ENCODE measurements at places on chromosomes 13 and 19.
A peak's percentile ranks its signal among the peaks of the same experiment; 100 is the strongest.

DNA sequence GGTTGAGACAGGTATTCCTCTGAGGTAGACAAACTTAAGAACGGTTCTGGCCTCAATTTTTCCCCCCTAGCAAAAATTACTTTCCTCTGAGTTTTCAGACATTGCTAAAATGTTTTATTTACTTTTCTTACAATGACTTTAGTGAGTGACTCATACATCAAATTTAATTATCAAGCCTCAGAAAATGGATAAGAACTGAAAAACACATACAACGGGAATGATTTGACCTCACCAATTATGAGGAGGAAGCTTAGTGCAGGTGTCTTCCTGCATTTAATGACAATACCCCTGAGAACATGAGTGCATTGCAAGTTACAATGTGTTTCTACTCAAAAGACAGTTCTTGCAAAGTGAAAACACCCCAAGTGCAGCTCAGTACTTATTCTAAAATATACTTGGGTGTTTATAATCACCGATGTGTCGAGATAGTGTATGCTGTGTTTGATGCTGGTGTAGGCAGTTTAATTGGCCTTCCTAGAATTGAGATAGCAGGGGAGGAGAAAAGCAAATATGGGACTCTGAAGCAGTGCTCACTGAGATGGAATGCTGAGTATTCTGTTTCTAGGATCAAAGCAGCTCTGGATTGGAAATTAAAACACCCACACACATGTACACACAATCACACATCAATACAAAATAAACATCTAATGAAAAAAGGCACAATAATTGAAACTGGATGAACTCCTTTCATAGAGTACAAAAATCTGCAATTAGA is 189.5 kb upstream of the SLC10A2 start:
- DNase-seq: no peak

DNA sequence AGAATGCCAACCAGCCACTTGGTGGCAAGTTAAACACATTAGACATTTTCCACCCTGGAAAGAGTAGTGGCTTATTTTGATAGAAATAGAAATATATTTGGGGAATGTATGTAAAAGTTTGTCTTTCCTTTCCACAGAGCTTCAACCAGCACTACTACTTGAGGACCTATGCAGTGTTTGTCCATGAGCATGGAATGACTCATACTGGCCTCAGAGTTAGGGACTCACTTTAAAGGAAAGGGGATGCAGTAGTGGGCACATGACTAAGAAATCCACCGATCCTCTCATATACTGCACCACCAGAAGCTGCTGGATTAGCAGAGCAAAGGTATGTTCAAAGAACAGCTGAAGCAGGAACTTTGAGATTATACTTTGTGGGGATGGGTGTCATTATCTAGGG is 62.6 kb downstream of the LACC1 start:
- DNase-seq: no peak

DNA sequence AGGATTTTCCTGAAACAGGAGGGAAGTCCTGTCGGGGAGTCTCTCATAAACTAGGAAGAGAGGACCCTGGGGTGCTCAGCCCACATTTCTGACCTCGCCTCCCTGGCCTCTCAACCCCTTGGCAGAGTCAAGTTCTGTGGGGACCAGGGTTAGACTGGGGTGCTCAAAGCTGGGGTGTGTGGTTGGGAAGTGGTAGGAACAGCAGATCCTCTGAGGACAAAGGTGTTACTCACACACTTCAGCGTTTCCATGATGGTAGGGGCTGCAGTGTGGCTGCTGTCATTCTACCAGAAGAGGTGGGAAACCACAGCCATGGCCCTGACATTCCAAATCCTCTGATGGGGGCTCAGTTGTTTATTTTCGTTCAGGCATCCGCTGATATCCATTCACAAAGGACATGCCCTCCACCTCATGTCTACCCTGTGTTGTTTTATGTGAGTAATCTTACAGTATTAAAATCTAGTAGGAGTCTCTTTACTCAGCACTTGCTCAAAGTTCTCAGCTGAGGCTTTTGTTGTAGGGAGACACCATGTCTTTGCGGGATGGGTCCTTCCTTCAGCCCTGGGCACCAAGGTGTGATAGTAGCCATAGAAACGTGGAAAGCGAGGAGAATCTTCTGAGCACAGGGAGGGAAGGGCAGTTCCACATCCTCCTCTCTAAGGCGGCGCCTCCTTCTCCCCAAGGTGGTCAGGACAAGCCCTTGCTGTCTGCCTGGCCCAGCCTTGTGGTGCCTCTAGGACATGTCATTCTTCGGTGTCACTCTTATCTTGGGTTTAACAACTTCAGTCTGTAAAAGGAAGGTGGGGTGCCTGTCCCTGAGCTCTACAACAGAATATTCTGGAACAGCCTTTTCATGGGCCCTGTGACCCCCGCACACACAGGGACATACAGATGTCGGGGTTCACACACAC is 1.5 kb downstream of the KIR2DL3 start:
- DNase-seq: no peak

DNA sequence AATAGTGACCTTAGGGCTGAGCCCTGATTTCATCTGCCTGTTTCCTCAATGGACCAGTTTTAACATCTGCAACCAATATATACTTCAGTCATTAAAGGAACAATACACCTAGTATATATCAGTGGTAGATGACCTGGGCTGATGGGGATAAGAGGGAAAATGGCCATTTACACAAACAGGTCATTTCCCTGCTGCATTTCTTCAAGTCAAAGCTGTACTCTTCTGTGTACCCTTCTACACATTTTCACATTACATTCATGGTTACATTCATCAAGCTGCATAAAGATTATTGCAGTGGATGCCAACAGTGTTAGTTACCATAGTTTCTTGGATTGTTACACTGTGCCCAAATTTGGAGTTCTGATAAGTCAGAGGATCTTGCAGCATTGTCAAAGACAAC is 81.2 kb upstream of the RAP2A start:
- DNase-seq: no peak

GRCh38 chr13:93338906-93339305 is 112.3 kb downstream of the GPC6 start:
- DNase-seq: no peak

DNA sequence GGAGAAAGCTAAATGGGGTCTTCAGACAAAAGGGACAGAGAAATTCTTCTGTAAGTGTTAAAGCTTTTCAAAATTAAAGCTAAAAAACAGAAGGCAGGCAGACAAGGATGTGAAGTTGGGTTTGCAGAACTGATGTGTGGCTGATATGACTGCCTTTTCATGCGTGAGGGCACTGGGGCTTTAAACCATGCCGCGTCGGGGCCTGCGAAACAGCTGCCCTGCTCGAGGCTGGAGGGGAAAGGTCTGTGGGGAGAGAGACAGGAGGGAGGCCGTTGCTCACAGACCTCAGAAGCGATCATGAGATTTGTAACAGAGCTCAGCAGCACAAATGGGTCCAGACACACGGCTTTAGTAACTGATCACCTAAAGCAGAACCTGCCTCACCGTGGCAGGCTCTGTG is 23.5 kb downstream of the CAPS start:
- no peak for DNase-seq

- no peak for DNase-seq
These were observed 3.2 kb downstream of the EPN1 start for GRCh38 chr19:55678121-55678671.

DNA sequence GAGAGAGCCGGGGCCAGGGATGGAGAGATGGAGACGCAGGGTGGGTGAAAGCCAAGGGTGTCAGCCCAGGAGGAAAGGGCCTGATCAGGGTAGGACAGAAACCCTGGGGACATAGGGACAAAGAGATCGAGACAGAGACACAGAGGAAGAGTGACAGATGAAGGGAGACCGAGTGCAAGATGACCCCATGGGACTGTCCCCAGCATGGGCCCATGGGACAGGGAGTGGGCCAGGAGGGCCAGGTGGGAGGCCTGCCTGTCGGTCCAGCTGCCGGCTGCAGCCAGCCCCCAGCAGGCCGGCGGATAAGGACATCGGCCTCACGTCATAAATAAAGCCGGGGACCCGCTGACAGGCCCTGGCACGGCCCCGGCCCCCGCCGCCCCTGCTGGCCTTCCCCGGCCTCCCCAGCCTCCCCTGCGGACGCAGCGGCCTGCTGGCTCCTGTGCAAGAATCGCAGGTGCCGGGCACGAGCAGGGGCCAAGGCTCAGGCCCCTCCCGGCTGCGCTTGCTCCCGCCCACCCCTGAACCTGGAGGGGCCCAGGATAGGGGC is 6.3 kb downstream of the REX1BD start:
- DNase-seq: no peak

GRCh38 chr13:99381766-99382165 is 74.6 kb upstream of the GPR183 start:
- DNase-seq: no peak

GRCh38 chr13:31105020-31105795 is 56.5 kb downstream of the HSPH1 start:
- DNase-seq: no peak

- no peak for DNase-seq
These were observed 12.9 kb downstream of the NOVA2 start for GRCh38 chr19:45960595-45961235.

DNA sequence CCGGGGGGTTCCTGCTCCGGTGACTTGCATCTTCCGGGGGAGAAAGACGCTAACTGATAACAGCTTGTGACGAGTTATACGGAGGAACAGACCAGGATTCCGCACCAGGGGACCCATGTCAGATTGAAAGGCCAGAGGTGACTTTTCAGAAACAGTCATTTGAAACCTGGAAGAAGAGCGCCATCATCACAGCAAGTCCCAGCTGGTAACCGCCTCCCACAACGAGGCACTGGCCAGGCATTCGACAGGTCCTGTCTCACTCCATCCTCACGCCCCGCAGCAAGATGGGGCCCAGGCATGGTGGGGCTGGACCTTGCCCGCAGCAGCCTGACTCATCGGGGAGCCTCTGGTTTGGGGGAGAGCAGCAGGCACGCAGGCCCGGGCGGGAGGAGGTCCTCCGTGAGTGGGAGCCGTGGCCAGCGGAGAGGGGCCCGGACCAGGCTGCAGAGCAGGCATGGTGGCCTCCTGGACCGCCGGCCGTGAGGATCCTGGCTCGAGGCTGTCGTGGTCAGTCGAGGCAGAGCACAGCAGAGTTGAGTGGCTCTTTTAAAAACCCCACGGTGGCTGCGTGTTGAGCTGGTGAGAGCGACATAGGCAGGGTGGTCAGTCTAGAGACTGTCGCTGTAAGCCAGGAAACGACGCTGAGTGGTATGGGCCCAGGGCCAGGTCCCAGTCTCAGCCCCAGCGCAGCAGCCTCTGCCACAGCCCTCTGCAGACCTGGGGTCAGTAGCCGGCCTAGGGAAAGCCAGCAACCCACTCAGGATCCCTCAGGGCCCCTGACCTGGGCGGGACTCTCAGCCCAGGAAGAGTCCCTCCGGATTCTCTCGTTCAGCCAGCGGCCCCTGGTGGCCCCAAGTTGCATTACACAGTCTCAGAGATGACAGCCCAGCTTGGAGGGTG is 94.9 kb upstream of the MCF2L start:
- peak; percentile 84 for DNase-seq

DNA sequence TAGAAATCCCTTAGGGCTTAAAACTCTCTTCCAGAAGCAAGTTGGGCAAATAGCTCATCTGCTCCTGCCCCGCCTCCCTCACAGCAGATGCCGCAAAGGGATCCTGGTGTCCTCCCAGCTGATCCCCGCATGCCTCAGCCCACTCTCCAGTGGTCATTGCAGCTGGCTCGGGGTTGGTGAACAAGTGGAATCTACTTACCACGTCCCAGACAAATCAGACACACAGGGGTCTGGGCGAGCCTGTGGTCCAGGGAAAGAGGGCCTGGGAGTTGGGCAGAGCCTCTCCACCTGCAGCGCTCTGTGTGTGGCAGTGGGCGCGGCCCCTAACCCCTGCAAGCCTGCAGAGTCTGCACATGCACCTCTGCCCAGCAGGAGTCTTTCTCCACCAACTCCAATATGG is 10.8 kb upstream of the C19orf33 start:
- no peak for DNase-seq

GRCh38 chr13:95880331-95880730 is 172.9 kb downstream of the UGGT2 start:
- DNase-seq: no peak

GRCh38 chr19:1226522-1227303 is 11.1 kb downstream of the CBARP start:
- DNase-seq: no peak

Data from NCI-H187 (cell line).